Hematopoietic multipotent progenitor cell treated with erythropoietin and hydrocortisone succinate and interleukin-3 and kit ligand, for 17 days (in vitro differentiated cells): ENCODE measurements at places on chromosomes 12 and 14.

DNA sequence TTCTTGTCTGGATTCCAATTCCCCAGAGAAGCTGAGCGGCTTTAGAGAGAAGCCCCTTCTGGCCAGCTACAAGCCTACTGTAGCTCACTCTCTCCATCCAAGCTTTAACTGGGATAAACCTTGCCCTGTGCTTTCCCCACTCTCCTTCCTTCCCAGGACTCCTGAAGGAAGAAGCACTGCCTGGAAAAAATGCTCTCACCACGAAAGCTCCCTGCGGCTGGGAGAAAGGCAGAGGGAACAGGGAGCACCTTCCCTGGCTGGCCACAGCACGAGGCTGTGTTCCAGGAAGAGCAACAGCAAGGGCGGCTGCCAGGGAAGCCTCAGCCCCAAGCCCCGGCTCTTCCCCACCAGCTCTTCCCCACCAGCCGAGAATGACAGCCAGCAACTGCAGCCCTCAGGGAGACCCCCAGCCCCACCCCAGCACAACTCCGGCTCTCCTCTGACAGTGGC lies 40.8 kb upstream of the PNMA1 start:
- no peak for DNase-seq

- DNase-seq = no peak
Measured at GRCh38 chr14:64639340-64639821, 64.8 kb upstream of the PLEKHG3 start.

DNA sequence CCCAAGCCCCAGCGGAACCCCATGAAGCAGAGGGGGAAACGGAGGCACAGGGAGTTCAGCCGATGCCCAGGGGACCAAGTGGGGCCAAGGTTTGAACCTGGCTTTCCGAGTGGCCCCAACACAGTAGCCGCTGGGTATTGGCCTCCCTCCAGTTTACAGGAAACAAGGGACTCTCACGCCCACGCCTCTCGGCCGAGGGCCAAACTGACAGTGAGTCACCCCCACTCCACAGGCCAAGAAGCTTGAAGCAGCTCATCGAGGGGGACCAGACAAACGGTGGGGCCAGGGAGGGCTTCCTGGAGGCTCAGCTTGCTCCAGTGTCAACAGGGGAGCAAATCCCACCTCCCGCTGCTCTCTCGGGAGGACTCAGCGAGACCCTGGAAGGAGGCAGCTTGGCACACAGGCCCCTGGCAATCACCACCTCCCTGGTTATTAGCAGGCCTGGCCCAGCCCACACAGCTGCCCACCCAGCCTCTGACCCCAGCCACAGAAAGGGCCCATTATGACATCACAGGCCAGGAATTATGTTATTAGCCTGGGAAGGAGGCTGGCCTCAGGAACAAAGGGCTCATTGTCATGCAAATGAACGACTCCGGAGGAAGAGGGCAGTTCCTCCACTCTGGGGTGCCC lies 54.6 kb downstream of the NCOR2 start:
- no peak for DNase-seq

- no peak for DNase-seq
Measured at GRCh38 chr12:45304514-45305178, 88.8 kb downstream of the ANO6 start.

GRCh38 chr12:56541631-56542030 lies 20.0 kb downstream of the RBMS2 start:
- no peak for DNase-seq
